ENCODE measurements at places on chromosomes 11 and 22.

- peak; percentile 9 for DNase-seq
Measured at GRCh38 chr11:68113986-68114385, 7.2 kb downstream of the CHKA start.

DNA sequence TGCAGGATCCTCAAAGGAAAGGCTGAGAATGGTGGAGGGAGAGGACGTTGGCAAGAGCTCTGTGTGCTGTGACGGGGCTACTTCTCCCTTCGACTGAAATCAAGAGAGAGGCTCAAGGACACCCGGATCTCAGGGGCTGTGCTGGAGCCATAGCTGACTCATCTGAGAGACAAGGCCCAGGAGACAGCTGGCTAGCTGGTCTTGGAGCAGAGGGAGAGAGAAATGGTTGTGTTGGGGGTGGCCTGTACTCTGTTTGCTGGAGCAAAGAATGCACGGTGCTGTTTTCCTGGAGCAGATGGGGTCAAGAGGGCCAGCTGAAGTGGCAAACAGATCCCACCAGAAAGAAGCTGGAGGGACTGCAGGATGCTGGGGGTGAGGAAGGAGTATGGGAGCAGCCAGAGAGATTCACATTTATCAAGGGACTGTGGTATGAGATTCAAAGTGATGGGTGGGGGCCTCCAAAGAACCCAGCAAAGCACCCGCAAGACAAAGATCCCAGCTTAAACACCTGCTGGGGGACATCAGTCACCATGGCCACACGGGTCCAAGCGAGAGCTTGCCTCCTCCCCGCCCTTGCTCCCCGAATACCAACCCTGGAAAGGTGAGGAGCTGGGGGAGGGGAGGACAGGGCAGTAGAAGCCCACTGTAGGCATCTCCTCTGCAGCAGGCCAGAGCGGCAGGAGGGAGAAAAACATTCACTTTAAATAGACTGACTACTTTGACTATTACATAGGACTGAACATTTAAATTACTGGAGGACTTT lies 40.8 kb downstream of the MAP6 start:
- DNase-seq: peak; percentile 7

- DNase-seq: no peak
Measured at GRCh38 chr11:33682446-33682845, 18.2 kb downstream of the C11orf91 start.

- DNase-seq: peak; percentile 59
Measured at GRCh38 chr22:29457730-29458129, 19.3 kb downstream of the RFPL1 start.

DNA sequence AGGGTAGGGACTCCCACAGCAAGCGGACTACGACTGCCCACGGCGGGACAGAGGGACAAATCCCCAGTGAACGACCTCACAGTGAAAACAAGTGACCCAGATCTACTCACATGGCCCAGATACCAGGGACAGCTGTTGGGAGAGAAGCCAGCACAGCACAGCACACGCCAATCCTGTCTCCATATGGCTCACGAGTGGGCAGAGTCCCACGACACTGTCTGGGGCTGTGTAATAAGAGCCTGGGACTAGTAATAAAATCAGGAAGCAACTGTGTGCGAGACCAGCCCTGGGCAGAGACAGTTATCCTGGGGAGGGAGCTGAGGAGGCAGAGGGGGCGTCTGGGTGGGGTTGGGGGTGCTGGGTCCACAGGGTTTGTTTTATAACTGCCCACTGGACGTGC lies 385.0 kb downstream of the CTTN start:
- DNase-seq: no peak

DNA sequence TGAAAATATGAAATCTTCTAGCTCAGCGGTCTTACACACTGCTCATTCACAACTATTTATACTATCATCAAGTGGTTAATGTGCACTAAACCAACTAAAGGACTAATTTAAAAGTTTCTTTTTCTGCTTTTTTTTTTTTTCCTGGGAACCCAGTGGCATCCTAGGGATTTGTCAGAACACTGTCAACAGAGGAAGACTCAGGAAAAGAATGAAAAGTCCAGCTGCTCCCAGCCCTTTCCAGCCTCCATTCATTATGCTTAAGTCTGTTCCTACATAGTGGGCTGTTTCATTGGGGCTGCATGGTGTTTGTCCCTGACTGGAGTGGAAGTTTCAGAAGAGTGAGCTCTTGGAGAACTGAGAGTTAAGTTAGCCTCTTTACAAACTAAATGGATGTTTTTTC lies 391.1 kb downstream of the AASDHPPT start:
- no peak for DNase-seq

GRCh38 chr22:41966225-41966606 lies 3.0 kb upstream of the SEPTIN3 start:
- no peak for DNase-seq

GRCh38 chr11:93652161-93652597 lies 9.3 kb upstream of the CEP295 start:
- peak; percentile 71 for DNase-seq

DNA sequence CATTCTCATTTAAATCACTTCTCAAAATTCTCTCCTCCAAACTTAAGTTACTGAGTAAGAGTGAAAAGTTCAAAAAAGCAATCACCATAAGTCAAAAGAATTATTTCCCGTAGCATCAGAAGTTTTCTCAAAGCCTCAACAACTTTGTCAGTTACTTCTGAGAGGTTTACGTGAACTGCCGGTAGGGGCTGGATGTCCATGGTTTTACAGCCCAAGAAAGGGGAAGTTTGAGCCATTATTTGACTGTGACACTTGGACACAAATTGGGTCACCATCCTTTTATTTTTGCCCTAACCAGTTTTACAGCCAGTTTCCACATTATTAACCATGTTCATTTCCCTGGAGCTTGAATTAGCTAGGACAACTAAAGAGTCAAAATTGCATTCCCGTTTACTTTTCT lies 7.5 kb downstream of the POU2AF3 start:
- no peak for DNase-seq

GRCh38 chr11:27394781-27395228 lies 31.8 kb upstream of the CCDC34 start:
- DNase-seq: no peak

GRCh38 chr11:96062134-96062533 lies 138.2 kb upstream of the MTMR2 start:
- DNase-seq: peak; percentile 52

DNA sequence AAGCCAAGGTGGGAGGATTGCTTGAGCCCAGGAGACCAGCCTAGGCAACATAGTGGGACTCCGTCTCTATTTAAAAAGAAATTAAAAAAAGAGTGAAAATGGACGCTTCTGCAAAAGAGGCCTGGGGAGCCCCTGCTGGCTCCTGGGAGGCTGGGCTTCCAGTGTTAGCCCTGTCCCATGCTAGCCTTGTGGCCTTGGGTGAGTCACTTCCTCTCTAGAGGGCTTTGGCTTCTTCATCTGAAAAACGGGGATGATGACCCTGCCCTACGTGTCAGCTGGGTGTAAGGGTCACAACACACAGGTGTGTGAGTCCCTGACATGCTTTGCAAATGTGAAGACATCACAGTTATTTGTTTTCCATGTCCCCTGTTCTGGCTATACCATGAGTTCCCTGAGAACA lies 32.8 kb downstream of the FAM227A start:
- no peak for DNase-seq

DNA sequence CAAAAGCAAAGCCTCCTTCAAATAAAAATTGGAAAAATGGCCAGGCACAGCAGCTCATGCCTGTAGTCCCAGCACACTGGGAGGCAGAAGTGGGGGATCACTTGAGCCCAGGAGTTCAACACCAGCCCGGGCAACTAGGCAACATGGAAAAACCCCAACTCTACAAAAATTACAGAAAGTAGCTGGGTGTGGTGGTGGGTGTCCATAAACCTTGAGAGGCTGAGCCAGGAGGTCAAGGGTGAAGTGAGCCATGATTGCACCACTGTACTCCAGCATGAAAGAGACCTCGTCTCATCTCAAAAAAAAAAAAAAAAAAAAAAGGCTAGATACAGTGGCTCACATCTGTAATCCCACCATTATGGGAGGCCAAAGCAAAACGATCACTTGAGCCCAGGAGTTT lies 22.3 kb downstream of the DDX6 start:
- DNase-seq: no peak

DNA sequence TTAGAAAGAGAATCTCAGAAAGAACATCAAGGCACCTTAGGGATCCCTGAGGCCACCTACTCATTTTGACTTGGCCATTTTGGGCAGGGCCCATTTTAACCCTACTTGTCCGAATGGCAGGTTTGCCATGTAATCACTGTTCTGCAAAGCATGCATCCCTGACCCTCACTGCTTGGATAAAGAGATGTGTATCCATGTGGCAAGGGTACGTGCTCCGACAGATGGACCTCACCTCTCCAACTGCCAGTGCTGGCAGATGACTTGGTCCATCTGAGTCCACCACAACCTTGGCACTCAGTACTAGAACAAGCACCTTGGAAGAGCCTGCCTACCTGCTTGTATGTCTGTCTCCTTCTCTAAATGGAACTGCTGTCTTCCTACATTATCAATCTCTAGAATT lies 139.4 kb downstream of the SPATA19 start:
- no peak for DNase-seq

GRCh38 chr22:49362211-49362839 lies 465.3 kb downstream of the BRD1 start:
- no peak for DNase-seq

- no peak for DNase-seq
Measured at GRCh38 chr11:34344410-34344767, 13.4 kb downstream of the ABTB2 start.

- no peak for DNase-seq
Measured at GRCh38 chr11:8477680-8478079, 116.3 kb downstream of the STK33 start.

DNA sequence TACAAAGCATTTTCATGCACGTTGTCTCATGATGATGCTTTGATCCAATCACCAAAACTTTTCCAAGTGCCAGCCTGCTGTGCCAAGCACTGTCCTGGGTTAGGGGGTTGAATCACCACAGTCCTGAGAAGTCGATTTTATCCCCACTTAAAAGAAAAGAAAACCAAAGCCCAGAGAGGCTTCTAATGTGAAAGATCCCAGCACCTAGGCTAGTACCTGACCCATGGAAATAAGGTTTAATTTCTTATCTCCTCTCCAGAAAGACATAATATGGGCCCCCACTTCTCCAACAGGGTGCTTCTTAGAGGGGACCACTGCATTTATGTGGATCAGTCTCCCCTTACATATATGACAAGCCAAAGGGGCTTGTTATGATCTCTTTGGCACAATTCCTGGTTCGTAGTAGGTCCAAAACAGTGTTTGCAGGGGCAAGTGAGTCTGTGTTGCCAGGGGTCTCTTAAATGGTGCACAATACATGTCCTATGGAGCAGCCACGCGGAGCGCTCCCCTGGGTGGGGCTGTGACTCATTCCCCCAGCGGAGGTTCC lies 1.9 kb upstream of the BCL9L start:
- no peak for DNase-seq

DNA sequence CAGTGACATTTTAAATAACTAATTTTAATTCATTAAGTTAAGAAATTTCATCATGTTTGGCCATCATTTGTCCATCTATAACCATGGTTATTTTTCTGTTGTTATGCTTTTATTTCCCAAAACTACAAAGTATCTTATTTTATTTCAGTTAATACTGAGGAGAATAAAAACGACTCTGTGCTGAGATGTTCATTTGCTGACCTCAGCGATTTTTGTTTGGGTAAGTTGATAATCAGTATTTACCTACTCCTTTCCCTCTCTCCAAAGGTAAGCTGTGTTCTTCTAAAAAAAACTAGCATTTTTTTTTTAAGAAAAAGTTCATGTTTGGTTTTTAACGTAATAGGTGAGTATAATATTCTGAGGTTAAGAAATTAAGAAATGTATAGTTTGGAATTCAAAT lies 111.7 kb downstream of the ANO3 start:
- DNase-seq: no peak

GRCh38 chr11:10926801-10927211 lies 69.0 kb upstream of the ZBED5 start:
- DNase-seq: peak; percentile 30

GRCh38 chr11:123493349-123494063 lies 63.4 kb downstream of the GRAMD1B start:
- no peak for DNase-seq

GRCh38 chr11:88508418-88508758 lies 170.9 kb upstream of the CTSC start:
- DNase-seq: no peak

- DNase-seq: peak; percentile 22
Measured at GRCh38 chr11:75133976-75134375, 16.9 kb upstream of the SLCO2B1 start.

GRCh38 chr11:103949781-103950180 lies 86.7 kb upstream of the DDI1 start:
- no peak for DNase-seq

DNA sequence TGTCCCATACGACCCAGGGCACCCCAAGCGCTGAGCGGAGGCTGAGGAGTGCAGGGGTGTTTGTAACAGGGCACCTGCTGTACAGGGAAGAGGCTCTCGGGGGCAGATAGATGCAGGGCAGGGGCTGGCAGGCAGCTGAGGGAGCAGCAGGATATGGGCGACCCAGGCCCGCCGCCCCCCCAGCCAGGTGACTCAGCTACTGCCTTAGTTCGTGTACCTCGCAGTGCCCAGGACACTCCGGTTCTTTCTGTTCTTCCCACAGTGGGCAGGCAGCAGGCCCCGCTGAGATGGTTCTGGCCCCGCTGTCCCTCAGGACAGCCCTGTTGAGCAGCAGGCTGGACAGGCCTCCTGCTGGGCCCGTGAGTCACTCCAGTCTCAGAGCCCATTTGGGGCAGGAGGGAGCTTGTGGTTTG lies 16.2 kb downstream of the PHLDA2 start:
- DNase-seq: peak; percentile 35

- DNase-seq: no peak
Measured at GRCh38 chr11:57728829-57729228, 12.5 kb upstream of the SELENOH start.

DNA sequence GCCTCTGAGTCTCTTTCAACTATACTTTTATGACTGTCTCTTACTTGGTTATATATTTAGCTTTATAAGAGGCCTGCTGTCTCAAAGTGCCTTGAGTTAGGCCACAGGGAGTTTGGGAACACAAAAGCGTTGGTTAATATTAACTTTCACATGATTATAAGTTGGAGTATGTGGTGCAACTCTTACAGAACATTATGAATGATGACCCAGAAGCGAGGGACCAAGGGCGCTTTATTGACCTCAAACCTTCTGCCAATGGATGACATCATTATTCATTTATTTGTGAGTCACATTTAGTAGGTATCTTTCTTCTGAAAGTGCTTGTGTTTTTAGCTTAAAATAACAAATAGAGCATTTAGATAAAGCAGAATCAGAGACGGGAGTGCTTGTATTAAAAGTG lies 298.0 kb upstream of the ZC3H12C start:
- DNase-seq: no peak

DNA sequence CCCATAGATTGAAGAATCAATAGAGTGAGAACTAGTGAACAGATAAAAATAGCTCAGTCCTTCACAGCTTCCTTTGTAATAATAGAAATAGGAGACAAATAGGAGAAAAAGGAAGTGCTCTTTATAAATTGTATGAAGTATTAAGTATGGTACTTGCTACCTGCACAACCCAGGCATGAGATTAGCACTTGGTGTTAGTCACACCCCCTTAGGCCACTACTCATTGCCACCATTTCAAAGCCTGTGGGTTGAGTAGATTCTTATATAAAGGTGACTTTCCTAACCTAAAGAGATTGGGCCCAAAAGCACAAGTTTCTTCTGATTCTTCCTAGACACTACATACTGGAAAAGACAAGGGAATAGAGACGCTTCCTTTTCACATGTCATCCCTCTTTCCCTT lies 37.7 kb upstream of the ADORA2A start:
- no peak for DNase-seq

Data from cardiac fibroblast (primary cell).